ENCODE measurements at places on chromosomes 6 and 20. TPM values are rescaled to one million over a fixed set of nuclear protein-coding genes. Genes with fewer than 3 reads are reported as not detected.
A peak's percentile ranks its signal among the peaks of the same experiment; 100 is the strongest.

DNA sequence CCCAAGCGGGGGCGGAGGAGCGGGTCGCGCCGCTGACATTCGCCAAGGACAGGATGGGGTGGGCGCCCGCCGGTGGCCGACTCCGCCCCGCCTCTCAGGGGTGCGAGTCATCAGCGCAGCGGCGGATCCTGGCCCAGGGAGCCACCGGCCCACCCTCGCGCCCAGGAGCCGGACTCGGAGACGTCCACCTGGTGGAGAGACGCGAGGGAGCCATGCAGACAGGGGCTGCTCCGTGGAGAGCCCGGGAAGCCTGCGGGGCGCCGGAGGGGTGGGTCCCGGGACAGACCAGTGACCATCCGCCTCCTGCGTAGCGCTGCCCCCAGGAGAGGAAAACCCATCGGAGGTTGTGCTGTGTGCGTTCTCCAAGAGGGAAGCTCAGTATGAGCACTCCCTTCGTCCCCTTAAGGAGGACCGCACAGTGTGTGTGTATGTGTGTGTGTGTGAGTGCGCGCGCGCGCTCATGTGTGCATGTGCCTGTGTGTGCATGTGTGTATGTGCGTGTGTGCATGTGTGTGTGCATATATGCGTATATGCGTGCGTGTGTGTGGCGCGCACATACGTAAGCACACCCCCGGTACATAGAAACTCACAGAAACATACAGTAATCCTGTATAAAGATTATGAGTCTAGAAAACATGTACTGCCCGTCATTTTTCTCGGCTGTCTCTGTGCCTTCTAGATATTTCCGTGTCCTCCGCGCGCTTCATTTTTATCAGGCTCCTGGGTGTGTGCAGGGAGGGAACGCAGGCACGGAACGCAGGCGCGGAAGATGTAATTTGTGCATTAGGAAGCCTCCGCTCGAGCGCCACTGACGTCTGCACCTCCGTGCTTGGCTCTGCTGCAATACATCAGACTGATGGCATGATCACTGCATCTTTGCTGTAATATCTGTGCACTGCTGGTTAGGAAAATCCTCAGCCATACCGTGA is 158.9 kb downstream of the TBXT start:
- no peak for DNase-seq

GRCh38 chr6:130296854-130297253 is 69.0 kb upstream of the TMEM200A start:
- no peak for DNase-seq

DNA sequence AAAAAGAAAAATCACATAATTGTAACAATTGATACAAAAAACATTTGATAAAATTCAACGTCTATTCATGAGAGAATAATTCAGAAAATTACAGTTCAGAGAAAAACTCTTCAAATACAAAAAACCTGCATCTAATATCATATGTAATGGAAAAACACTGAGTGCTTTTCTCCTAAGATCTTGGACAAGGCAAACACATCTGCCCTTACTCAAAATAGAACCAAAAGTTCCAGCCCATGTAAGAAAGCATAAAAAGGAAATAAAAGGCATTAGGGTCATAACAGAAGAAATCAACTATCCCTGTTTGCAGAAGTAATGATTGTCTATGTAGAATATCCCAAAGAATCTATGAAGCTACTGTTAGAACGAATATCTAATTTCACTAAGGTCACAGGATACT is 721.4 kb downstream of the RFPL4B start:
- DNase-seq, result no peak

DNA sequence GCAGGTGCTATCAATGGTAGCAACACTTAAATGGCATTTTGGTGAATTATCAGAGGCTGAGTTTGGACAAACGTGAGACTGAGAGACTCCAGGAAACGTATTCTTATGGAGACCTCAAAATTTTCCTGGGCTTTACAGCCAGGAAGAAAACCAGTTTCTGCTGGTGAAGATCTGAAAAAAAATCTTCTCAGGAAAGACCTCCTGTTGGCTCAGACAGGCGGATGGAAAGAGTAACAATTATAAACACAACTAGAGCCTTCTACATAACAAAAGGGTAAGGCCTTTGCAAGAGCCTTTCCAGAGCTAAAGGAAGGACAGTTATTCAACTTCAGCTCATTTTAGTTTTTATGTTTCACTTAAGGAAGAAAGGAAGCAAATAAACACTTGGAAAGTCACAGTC is 274.4 kb downstream of the THBS2 start:
- DNase-seq, result no peak

DNA sequence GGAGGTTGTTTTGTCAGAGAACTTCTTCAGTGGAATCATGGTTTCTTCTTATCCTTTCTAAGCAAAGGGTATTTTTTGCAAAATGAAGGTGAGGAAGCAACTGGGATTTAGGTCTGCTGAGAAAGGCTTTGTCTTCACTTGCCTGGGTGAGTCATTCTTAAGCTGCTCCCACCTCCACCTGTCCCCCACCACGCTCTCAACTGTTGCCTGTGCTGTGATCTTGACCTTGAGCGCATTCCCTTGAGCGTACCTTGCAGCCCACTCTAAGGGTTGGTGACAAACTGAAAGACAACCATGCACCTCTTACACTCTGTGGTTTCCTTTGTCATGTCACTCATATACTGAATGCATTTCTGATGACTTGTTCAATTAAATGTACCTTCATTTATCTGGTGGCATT is 641.1 kb downstream of the RNF144B start:
- DNase-seq, result no peak

- DNase-seq, result no peak
Observed at GRCh38 chr6:100363651-100364050, 101.1 kb downstream of the SIM1 start.

GRCh38 chr6:139194740-139195139 is 59.9 kb downstream of the HECA start:
- no peak for DNase-seq

DNA sequence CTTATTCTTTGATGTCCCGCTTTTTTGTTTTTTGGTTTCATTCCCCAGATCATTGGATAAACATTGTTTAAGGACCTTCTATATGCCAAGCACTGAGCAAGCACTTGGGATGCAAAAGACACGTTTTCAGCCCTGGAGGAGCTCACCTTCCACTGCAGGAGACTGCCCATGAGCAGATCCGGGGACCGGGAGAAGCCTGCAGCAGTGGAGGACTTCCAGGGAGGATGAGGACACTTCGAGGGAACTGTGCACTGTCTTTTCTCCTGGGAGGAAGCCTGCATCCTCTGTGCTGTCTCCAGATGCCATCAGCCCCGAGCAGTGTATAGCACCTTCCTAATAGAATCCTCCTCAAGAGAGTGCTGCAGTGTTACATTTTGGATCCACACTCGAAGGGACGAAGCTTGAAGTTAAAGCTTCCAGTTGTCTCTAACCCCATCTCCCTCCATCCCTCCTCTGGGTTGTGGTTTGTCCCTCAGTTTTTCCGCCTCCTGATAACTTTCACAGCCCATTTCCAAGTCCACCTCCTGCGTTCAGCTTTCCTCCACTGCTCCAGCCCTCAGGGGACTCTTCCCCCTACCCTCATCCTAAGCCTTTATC is 5.8 kb upstream of the KCNG1 start:
- DNase-seq, result no peak

GRCh38 chr6:1023229-1023628 is 288.7 kb upstream of the FOXQ1 start:
- DNase-seq, result no peak

GRCh38 chr6:38481851-38482250 is 157.9 kb downstream of the BTBD9 start:
- no peak for DNase-seq

DNA sequence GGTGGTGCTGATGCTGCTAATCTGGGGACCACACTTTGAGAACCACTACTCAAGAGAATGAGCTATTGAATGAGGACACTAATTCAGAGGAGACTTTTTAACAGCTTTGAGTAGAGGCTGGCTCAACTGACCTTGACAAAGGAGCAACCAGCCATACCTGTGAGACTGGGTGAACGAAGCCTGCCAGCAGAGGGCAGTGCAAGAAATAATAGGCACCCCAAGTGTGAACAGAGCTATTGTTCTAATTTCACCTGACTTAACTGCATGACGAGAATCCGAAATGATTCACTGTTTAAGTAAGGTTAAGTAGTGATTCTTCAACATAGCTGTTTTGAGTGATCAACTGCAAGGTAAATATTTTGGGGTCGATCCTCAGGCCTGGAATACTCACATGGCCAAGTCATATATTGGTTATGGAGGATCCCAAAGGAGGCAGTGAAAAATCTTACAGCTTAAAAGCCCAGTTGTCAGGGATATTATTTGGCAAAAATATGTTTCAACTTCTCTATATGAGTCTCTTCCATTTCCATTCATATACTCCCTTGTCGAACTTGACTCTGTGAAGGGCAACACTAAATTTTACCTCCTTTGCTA is 550.5 kb upstream of the MARCKS start:
- DNase-seq, result peak; percentile 92

- DNase-seq, result no peak
Observed at GRCh38 chr6:158121335-158121734, 46.7 kb downstream of the SERAC1 start.

- no peak for DNase-seq
Observed at GRCh38 chr6:148681666-148682065, 65.2 kb upstream of the UST start.

- DNase-seq, result peak; percentile 79
Observed at GRCh38 chr6:33298773-33299236, at the start of gene RGL2. TSS of gene RGL2 (minus strand) at chr6:33298942. CDS start at chr6:33298610, 332 bp downstream.

GRCh38 chr20:63086421-63087235 is 79.9 kb upstream of the BHLHE23 start:
- peak; percentile 2 for DNase-seq

DNA sequence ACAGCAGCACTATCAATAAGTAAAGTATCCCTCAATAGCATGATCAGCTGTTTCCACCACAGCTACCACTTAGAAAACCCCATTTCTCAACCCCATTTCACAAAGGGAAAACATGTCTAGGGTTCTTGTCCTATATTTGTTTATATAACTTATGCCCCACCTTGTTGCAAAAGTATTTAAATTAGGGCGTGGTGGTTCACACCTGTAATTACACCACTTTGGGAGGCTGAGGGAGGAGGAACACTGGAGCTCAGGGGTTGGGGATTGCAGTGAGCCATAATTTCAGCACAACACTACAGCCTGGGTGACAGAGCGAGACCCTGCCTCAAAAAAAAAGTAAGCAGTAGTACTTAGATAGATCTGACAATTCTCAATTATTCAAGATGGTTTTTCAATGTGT is 3.7 kb downstream of the MRPL14 start:
- DNase-seq, result no peak

DNA sequence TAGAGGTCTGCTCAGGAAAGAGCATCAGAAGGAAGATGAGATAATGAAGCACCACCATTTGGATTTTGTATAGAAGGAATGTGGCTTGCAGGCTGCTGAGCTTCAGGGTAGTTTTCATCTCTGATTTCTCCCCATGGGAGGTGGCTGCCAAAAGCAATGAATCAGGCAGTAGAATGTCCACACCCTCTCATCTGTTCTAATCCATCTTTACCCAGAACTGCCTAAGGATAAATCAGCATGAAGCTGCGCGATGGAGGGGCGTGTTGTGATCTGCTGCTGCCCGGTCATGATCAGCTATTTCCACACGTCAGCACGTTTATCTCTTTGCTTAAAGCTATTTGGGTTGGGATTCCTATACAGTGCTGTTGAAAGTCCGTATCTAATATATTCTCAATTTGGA is 295.4 kb downstream of the FOXA2 start:
- DNase-seq, result no peak

GRCh38 chr6:14108571-14109410 is 8.8 kb upstream of the CD83 start:
- peak; percentile 57 for DNase-seq

DNA sequence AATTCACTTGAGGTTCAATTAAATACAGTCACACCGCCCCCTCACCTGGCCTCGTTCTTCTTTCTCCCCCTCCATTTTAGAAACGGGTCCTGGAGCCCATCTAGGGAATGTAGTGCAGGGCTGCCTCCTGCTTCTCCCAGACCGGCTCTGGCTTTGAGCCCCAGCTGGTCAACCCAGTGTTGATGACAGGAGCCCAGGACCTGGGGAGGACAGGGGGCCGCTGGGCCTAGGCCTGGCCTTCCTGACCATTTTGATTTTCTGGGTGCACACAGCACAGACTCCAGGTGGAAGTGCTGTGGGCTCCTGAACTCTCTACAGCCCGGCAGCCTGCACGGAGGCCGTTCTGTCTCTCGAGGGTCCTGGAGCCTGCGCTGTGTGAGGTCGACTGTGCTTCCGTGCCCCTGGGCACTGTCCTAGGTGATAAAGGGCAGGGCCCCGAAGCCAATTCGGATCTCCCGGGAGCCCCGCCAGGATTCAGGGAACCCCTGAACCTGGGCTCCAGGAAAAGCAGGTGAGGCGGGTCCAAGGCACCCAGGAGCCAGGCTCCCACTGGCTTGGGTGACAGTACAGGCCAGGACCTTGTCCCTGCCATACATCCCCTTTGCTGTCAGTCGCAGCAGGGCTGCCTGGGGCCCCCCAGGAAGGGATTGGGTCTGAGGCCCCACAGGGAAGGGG is 23.3 kb downstream of the NPEPL1 start:
- no peak for DNase-seq

DNA sequence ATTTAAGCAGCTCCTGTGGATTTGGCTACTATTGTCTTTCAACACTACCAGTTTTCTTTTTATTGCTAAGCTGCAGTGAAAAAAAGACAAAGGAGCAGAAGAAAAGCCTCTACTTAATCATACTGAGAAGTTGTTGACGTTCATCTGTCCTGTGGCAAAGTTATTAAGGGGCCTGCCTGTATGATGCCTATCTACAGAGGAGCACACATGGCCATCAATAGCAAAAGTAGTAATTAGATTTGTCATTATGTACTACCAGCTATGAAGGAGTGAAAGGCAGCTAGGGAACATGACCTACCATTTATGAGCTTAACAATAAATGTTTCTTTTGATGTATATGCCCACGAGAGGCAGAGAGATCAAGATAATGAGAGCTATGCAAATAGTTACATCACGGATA is 620.9 kb downstream of the PHF3 start:
- DNase-seq, result no peak

DNA sequence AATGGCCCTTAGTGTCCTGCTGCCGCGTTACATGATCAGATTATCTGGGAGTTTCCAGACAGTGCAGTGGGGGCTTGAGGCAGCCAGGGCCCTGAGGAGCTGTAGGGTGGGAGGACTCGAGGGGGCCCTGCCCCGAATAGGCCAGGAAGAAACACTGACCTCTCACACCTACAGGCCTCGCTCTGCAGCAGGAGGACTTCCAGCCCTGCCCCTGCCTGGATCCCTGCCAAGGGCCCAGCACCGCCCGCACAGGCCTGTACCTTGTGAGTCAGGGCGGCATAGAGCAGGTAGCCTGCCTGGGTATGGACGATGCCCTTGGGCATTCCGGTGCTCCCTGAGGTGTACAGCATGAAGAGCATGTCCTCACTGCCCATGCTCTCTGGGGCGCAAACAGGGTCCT is 30.1 kb upstream of the APMAP start:
- DNase-seq, result peak; percentile 85

GRCh38 chr6:133995296-133995695 is 42.3 kb downstream of the TBPL1 start:
- DNase-seq, result no peak

The SLC32A1 gene
- total RNA-seq, result not detected

The CCM2L gene
- total RNA-seq, result 3.4 TPM

The C6orf52 gene
- not detected for total RNA-seq

The PLCB4 gene
- total RNA-seq, result 1.3 TPM

The SNPH gene
- total RNA-seq, result 3.3 TPM

The STMND1 gene
- total RNA-seq, result not detected

The APOM gene
- total RNA-seq, result 1.6 TPM

The TMEM244 gene
- not detected for total RNA-seq

The COL9A3 gene
- total RNA-seq, result 25.2 TPM

The NKAIN4 gene
- not detected for total RNA-seq

The TAF4 gene
- total RNA-seq, result 29.0 TPM

The BPIFB1 gene
- total RNA-seq, result not detected

The RFX6 gene
- 0.66 TPM for total RNA-seq

The CCR6 gene
- not detected for total RNA-seq

The PNPLA1 gene
- total RNA-seq, result not detected

The TENT5A gene
- total RNA-seq, result 7.3 TPM
